ENCODE measurements at places on chromosomes 7 and 10.

- no peak for DNase-seq
These were observed 73.0 kb downstream of the NEUROD6 start for GRCh38 chr7:31267486-31267885.

DNA sequence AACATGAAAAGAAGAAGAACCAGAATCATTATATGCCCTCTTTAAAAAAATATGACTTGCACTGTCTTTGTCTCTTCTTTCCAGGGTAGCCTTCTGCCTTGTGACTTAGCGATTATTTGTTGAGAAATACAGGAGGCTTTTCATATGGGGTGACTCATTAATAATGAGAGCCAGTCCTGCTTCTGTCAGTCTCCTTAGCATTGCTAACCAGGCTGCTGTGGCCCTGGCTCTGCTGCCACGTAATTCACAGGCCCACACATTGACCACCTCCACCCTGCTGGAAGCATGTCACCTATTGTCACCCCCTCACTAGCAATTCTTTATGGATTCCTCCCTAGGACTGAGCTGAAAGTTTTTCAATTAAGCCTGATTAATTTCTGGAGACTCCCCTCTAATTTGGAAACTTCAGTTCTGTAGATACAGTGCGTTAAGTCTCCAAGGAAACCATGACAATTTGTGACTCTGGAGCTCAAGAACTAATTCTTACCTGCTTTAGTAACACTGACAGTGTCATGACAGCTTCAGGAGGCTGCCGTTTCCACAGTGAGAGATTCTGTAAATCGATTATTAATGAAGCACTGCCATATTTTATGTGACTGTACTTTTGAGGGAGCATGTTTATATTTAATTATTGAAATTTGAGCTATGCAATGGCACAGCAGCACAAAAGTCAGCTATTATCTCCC is 267.9 kb upstream of the SP8 start:
- no peak for DNase-seq

GRCh38 chr7:93828260-93828659 is 62.3 kb downstream of the TFPI2 start:
- DNase-seq: no peak

- no peak for DNase-seq
These were observed 693.9 kb downstream of the PARD3 start for GRCh38 chr10:34121125-34121753.

DNA sequence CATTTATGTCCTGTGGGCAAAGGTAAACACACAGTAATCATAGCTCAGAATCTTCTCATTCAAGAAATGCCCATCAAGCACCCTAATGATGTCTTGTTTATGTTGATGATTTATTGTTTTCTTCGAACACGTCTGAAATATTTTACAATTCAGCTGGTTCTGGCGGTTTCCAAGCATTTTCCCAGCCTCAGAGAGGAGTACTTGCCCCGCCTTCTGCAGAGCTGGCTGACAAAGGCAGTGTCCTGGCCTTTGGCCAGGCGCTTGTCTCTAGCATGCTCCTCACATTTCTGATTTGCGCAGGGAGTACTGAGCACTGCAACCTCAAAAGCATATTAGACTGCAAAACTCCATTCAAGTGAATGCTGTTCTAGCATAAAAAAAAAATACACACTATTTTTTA is 314.2 kb upstream of the GNAI1 start:
- no peak for DNase-seq

GRCh38 chr10:106508950-106509349 is 655.6 kb downstream of the SORCS1 start:
- no peak for DNase-seq

DNA sequence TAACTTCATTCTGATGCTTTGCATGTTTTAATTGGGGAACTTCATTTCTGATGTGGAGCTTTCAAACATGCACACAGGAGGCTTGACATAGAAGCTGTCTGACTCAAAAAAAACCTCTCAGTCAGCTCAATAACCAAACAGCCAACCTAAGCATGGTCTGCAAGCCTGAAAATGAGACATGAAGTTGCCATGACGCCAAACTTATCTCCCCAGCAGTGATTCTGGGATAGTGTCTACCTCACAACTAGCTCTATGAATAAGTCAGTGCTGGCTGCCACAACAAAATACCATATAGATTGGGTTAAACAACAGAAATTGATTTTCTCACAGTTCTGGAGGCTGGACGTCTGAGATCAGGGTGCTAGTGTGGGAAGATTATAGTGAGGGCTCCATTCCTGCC is 244.2 kb downstream of the CCDC3 start:
- no peak for DNase-seq

Measured in inflammatory macrophage (primary cell).